ENCODE measurements at places on chromosomes 2 and 18.

GRCh38 chr18:62450546-62451410, 72.0 kb upstream of the ZCCHC2 start:
- DNase-seq = peak; percentile 79

- no peak for DNase-seq
Measured at GRCh38 chr18:42891705-42892104, 223.8 kb downstream of the RIT2 start.

GRCh38 chr2:16123856-16124780, 183.8 kb downstream of the MYCN start:
- no peak for DNase-seq

GRCh38 chr2:22912398-22912797, 472.6 kb upstream of the KLHL29 start:
- no peak for DNase-seq

GRCh38 chr2:33444967-33445366, 31.5 kb upstream of the RASGRP3 start:
- DNase-seq = no peak

- no peak for DNase-seq
Measured at GRCh38 chr2:75007819-75008218, 49.4 kb downstream of the POLE4 start.

DNA sequence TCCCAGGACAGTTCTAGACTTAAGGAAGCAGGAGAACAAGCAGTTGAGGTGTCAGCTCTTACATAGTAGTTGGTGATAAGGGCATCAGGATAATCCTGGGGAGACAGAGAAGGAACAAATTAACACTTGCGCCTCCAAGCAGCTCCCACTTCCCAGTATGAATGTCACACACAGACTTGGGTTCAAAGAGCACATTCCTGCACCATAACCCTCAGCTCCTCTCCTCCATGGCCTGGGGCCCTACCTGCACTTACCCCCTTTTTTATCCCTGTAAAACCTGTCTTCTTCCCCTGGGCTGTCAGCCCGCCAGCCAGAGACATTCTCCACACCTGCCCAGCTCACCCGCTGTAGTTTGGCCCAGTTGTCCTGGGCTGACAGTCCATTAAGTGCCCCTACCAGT, 3.9 kb upstream of the UCN start:
- DNase-seq = no peak

GRCh38 chr2:30717081-30717650, 90.1 kb downstream of the CAPN13 start:
- no peak for DNase-seq

DNA sequence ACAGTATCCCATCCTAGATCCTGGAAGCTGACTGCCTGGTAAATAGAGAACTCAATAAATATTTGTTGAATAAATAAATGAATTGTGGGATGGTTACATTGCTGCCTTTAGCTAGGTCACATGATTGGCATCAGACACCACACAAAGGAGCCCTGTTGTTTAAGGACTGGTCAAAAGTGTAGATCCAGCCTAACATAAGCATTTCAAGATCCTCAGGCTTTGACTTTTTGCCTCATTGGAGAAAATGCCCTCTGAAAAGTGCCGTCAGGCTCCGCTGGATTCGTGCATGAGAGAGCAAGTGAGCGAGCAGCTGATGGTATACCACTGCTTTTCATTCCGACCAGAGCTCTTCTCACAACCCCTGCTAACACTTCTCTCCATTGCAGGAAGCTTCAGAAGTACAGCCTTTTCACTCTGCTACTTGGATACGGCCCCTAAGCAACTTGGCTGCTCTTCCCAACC, 1.3 kb upstream of the ZNF24 start:
- DNase-seq = no peak

DNA sequence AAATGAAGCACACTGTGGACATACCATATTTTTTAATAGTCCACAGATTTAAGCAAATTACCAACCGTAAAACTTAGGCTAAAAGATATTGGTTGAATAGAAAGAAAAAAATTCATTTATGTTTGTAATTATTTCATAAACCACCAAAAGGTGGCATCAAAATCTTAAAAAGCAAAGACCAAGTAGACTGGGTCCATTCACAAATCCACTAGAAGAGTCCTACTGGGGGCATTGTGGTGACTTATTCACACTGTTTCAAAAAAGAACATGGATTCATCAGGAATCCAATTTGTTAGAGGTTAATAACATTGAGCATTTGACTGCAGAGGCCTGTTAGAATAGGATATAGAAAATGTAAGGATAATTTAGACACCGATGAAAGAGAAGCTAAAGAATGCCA, 194.9 kb upstream of the KYNU start:
- no peak for DNase-seq

DNA sequence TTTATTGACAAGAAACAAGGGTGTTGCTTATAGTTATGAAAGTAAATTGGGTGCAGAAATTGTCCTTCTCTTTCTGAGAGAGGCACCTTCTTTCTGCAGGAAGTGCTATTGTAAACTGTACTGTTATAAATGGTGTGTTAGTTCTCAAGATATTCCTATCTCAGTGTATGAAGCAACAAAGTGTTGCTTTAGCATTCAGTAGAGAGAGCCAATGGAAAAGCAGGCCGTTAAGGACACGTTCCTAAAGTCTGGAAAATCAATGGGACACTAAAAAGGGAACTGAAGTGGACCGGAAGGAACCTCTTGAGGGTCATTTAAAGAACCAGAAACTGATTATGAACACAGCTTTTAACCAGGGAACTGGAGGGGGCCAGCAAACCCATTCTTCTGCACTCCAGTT, 510.0 kb upstream of the ZEB2 start:
- no peak for DNase-seq

DNA sequence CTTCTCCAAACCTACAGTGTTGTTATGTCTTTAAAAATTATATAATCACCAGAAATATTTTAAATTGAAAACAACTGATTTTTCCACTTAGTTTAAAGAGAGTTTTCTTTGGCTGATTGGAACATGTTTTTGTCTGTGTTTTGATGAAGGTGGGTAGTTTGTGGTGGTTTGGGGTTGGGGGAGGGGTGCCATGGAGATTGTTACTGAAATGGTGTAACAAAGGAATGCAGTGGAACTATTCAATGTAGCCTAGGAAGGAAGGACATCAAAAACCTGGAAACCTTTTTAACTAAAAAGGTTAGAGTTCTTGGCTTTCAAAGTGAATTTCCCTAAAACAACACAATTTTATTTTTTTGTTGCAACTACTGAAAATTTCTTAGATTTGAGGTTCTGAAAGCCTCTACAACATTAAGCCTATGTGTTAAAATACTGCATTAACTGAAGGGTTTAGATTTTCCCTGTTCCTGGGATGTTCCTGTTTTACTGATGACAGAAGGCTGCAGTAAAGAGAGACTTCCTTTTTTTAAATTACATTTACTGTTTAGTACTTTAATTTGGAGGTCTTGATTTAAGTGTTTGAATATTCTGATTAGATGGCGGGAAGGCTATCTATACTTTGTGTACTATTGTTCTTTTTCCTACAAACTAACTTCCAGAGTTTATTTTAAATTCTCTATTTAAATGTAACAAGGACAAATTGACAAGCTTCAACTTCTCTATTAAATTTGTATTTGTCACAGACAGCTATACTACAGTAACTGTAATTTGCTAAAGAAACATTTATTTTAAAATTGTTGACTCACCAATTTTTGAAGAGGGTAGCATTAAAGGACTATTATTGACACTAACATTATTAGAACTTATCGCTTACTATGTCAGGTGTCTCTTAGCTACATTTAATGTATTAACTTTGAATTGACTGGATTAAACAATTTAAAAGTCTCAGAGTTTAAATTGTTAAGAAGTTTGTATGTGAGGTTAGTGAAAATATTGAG, 87.7 kb downstream of the LIMS1 start:
- no peak for DNase-seq

Data from RWPE2 (cell line).